ENCODE measurements at places on chromosomes 13 and 19.

DNA sequence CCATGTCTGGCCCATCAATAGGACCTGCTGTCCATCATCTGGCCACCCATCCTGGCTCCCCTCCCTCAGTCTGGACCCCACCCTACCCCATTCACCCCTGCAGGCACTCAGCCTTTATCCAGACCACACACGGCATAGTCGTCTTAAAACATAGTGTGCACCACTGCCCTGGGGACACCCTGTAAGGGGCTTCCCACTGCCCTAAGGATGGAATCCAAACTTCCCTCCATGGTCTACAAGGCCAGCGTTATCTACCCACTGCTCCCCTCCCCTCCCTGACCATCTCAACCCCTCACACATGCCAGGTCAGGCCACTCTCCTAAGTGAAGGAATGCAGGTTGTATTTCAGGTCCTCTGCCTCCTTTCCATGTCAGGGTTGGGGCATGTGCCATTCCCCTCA is 352.7 kb upstream of the ZNF507 start:
- DNase-seq = no peak

DNA sequence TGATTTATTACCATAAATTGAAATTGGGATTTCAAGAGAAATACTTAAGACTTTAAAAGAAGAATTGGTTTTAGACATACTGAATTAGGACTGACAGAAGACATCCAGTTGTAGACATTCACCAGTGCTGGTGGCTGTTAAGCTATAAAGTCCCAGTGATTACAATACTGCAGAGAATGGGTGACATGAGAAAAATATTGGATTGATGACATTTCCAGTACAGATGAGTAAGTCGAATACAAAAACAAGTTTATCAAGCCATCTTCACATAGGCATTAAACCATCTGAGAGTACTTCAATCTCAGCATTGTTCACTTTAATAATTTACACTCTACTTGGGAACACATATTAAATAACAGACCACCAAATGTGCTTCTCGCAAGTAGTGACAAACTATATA is 66.8 kb downstream of the TBC1D4 start:
- DNase-seq = no peak

GRCh38 chr13:47518530-47518929 is 482.5 kb downstream of the SUCLA2 start:
- DNase-seq = no peak

DNA sequence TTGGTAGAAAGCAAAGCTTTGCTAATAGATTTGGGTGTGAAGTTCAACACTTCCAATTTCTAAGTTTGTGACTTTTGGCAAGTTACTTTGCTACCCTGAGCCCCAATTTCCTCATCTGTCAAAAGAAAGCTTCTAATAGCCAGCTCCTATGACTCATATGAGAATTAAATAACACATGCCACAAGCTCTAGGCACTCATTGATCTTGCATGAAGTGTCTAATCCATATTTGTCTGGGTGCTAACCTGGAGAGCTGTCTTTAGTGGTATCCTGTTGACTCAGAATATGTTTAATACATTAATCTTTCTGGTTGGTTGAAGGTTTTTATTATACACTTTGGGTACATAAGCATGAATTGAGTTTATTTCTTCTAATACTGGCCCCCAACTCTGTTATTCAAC is 188.8 kb downstream of the POSTN start:
- no peak for DNase-seq

DNA sequence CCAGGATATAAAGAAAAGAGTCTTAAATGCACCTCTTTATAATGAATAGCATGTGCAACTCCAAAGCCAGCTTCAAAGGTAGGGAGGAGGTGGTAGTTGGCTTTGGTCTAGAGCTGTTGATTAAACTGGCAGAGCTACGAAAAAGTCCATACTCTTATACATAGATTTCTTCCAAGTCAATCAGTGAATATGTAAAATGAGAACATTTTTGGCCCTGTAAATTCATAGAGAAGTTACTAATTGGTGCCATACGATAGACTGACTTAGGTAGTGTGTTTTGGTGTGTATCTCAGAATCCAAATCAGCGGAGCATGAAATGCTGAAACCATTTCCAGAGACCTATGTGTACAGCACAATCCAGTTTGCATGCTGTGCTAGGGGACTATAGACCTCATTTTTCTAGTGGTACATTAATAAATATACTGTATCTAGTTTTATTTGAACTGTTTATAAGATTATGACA is 17.1 kb upstream of the DPY19L3 start:
- DNase-seq = no peak

DNA sequence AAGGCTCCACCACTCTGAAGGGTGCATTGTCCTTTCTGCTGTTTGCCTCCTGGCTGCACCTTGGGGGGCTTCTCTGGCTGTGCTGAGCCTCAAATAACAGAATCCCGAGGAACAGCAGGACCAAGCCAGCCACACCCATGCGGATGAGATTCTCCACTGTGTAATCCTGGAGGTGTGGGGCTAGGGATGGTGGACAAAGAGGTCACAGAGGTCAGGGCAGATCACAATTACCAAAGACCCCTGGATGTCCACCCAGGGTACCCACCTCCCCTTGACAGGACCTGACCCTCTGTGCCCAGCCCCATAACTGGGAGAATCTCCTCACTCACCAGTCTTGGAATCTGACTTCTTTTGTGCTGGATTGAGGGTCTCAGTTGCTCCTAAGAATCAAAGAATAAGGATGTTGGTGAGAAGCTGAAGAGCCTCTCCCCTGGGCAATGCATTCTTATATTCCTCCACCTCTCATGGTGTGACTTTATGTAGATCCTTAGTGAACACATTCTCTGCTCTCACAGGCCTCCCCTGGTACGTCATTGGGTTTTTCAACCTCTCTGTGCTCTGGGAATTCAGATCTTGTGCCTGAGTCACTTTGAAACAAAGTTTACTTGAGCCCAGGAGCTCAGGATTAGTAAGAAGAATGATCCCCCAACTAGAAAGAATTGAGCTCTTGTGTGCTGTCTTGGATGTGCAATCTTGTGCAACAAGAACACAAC is 5.2 kb downstream of the LILRA4 start:
- no peak for DNase-seq

GRCh38 chr19:8905342-8905741 is 73.2 kb downstream of the MBD3L1 start:
- DNase-seq = no peak

- DNase-seq = no peak
These were observed 221.9 kb upstream of the PCDH17 start for GRCh38 chr13:57409656-57410055.

GRCh38 chr13:53782488-53782961 is 753.9 kb downstream of the OLFM4 start:
- DNase-seq = no peak

GRCh38 chr13:37443538-37443937 is 155.0 kb downstream of the POSTN start:
- no peak for DNase-seq

DNA sequence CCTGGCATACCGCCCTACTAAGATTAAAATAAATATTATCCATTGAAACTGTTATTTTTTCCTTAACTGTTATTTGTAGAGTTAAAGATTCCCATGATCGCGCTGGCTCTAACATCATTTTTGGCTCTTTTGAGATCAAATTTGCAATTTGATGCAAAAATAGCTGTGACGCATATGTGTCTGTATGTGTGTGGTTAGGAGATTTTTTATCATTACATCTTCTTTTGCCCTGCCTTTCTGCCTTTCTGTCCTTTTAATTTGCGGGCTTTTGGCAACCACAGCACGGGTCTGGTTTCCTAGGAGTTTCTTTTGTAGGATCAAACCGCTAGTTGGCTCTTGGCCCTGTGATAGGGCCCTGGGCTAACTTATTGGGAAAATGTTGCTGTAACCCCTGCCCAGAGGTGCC is 37.3 kb upstream of the ALOX5AP start:
- DNase-seq = no peak

DNA sequence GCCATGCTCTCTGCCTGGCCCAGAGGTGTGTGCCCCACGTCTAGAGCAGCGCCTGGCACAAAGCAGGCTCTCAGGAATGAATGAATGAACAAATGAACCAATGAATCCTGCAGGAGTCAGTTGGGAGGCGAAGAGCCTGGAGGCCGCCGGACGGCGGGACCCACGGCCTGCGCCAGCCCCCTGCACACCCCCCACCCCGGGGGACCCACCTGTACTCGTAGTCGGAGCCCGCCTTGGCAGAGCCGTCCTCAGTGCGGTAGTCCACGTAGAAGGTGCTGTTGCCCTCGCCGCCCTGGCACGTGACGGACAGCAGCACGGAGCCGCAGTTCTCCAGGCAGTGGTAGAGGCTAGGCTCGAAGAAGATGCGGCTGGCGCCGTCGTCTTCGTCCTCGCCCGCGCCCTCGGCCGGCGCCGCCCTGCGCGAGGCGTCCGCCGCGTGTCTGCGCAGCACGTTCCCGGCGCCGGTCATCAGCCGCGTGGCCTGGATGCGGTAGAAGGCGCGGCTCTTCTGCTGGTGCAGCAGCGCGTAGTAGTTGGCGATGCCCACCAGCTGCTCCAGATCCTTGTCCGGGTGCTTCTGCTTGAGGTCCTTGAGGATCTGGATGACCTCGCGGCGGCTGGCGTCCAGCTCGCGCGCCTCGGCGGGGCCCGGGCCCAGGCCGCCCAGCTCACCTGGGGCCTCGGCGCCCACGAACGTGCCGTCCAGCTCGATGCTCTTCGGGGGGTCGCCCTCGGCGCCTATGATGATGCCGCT is 14.8 kb downstream of the SLC8A2 start:
- no peak for DNase-seq

- DNase-seq = no peak
These were observed 54.3 kb downstream of the MTMR6 start for GRCh38 chr13:25232937-25233515.

DNA sequence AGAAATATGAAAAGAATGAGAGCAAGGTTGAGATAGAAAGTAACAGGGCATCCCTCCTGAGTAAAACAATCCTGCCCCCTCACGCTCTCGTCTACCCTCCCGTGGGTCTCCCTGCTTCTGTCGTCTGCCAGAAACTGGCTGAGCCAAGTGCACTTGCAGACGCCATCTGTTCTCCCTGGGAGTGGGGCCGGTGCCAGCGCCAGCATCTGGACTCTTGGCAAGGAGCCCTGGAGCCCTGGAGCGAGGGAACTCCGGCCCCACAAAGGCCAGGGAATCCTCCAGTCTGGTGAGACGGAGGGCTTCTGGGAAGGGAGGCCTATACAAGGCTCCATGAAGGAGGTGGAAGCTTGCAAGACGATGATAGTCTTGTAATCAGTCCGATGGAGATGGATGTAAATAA is 2.3 kb upstream of the TMEM91 start:
- no peak for DNase-seq

- DNase-seq = no peak
These were observed 17.9 kb upstream of the CSNK1A1L start for GRCh38 chr13:37123337-37123736.

- DNase-seq = no peak
These were observed at the start of gene EXOC3L2 for GRCh38 chr19:45245334-45245787. Gene EXOC3L2, minus strand, starts transcription at chr19:45245407. Its CDS starts 6,362 bp downstream, at chr19:45239045.

- DNase-seq = no peak
These were observed 5.0 kb upstream of the TEX29 start for GRCh38 chr13:111315347-111315995.

DNA sequence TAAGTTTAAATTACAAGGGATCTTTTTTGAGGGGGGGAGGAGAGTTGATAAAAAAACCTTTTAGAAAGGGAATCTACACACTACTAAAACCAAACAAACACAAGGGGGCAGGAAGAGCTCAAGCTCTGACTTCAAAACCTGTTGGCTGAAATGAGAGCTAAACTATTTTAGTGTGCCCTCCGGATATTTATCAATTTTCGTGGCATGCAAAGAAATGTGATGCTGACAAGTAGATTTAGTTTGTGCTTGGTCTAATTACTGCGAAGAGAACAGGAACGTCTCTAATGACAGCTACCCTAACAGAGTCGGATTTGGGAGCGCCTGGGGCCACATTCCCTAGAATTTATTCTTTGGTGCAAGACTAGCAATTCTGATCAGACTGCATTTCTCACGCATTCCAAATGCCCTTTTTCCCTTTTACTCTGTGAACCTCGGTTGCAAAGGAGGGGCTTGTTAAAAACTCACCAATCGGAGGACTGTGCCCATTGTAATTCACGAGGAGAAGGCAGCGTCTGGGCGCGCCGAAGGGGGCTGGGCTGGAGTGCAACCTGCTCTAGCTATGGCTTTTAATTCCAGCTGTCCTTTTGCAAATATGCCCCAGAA is 802 bp upstream of the FREM2 start:
- DNase-seq = no peak

- no peak for DNase-seq
These were observed 86.7 kb downstream of the MBNL2 start for GRCh38 chr13:97308735-97309429.

GRCh38 chr19:27779954-27780353 is 1433.0 kb downstream of the UQCRFS1 start:
- no peak for DNase-seq

DNA sequence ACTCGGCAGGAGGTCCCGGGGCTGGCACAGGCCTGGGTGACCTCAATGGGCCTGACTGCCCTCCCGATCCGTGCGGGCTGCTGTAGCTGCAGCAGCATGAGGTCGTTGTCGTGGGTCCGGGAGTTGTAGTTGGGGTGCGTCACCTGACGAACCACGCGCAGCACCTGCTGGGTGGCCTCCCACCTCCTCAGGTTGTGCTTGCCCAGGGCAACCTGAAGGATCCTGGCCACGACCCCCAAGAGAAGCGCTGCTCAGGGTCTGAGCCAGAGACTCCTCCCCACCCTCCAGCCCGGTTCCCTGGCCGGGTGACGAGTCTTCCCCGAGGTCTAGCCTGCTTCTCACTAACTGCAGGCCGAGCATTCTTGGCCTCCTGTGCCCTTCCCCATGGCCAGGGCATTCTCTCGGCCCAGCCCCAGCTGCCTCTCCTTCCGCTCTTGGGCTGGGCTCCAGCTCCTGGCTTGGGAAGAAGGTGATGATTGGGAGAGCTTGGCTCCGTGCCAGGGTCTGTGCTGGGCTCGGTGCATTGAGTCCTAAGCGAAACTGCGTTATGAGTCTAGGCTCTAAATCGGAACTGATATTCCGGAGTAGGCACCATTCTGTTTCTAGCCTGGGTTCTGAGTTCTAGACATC is 3.1 kb downstream of the KLK14 start:
- DNase-seq = no peak

DNA sequence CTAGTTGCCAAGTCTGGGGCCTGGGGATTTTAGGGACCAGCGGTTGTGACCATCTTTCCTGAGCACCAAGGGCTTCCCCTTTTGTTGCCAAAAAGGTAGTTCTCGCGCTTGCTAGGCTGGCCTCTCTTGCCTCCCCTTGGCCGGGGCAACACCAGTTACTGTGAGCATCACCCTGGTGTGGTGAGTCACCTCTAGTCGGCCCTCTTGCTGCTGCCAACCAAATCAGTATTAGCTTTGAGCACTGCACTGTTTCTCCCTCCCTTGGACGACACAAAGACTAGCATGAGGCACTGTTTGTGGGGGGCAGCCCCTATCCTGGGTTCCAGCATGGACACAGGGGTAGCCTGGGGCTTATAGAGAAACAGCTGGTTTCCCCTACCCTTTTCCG is 6.9 kb downstream of the SYDE1 start:
- DNase-seq = no peak

GRCh38 chr13:33940256-33940655 is 122.3 kb downstream of the RFC3 start:
- no peak for DNase-seq

- DNase-seq = no peak
These were observed at the start of gene PTGER1 for GRCh38 chr19:14475251-14476073. Gene PTGER1, minus strand, starts transcription at chr19:14475354. Its CDS starts 1,034 bp downstream, at chr19:14474320.

GRCh38 chr19:46859637-46860124 is 1.1 kb upstream of the ARHGAP35 start:
- DNase-seq = no peak

All from stimulated activated CD4-positive, alpha-beta T cell treated with anti-CD3 and anti-CD28 coated beads, Interleukin-12 subunit alpha, Interleukin-12 subunit beta, amount 100 ng/mL, for 24 hours (primary cell).